ENCODE measurements at places on chromosomes 16 and 17.

GRCh38 chr17:44121997-44122815, 1.2 kb downstream of the HDAC5 start:
- DNase-seq, result no peak

DNA sequence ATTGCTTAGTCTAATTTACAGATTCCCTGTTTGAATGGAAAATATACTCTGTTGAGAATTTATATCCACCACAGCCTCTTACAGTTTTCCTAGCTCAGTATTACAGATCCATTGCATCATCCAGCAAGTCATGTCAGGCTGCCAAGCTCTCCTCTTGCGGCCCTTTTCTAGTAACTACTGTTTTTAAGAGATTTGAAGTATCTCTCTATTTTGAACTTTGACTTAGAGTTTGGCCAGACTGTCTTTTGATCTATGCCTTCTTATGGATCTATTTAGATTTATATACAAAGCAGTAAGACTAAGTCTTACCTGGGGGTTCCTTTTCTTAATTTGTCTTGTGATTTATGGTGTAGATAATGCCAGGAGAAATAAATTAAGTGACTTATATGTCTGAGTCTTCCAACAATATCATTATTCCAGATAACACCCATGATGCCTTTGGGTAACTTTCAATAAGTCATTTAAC, 53.1 kb upstream of the ABCC11 start:
- no peak for DNase-seq

GRCh38 chr16:53695070-53695469, 8.6 kb downstream of the RPGRIP1L start:
- DNase-seq, result no peak

DNA sequence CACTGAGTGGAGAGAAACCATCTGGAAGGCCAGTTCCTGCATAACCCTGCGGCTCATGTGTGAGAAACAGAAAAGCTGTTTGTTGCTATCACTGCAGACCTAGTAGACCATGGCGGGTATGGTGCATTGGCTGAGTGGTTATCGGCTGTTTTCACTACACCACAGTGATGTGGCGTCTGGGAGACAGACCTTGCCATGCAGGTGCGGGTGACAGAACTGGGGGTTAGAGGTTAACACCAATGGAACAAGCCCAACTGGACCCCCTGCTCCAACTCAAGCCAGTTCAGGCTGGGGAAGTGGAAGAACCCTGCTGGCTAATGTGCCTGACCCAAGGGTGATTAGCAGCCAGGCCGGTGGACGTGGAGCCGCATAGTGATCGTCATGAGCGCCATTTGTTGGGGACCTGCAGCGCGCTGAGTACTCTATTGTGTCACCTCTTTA, 91.9 kb downstream of the IRF8 start:
- no peak for DNase-seq

GRCh38 chr17:7929158-7930023, at the start of gene KCNAB3:
Gene KCNAB3 (minus strand): TSS chr17:7929856. CDS start chr17:7929435, 421 bp downstream.
- no peak for DNase-seq

- DNase-seq, result no peak
Observed at GRCh38 chr16:84193480-84193879, 2.5 kb downstream of the ADAD2 start.

- no peak for DNase-seq
Observed at GRCh38 chr17:41402161-41402560, 4.8 kb upstream of the KRT31 start.

DNA sequence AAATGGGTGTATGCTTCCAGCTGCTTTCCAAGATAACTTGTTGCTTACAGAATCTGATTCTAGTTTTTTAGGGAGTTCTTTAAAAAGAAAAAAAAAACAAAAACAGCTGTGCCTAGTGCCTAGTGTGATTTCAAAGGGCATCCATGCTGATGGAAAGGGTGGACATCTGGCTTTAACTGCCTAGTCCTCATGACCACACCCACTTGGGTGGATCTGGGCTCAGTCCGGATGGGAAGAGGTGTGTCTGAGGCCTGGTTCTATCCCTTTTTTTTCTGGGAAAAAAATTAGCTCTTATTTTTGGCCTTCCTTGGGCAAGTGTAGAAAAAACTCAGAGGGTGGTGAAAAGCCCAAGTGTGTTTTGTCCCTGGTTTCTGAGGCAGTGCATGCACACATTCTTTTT, 132.3 kb upstream of the CDH11 start:
- DNase-seq, result no peak

Measured in NCI-H187 treated with DMSO at 0.1 percent for 48 hours (cell line).